ENCODE measurements at places on chromosomes 11 and 22.

DNA sequence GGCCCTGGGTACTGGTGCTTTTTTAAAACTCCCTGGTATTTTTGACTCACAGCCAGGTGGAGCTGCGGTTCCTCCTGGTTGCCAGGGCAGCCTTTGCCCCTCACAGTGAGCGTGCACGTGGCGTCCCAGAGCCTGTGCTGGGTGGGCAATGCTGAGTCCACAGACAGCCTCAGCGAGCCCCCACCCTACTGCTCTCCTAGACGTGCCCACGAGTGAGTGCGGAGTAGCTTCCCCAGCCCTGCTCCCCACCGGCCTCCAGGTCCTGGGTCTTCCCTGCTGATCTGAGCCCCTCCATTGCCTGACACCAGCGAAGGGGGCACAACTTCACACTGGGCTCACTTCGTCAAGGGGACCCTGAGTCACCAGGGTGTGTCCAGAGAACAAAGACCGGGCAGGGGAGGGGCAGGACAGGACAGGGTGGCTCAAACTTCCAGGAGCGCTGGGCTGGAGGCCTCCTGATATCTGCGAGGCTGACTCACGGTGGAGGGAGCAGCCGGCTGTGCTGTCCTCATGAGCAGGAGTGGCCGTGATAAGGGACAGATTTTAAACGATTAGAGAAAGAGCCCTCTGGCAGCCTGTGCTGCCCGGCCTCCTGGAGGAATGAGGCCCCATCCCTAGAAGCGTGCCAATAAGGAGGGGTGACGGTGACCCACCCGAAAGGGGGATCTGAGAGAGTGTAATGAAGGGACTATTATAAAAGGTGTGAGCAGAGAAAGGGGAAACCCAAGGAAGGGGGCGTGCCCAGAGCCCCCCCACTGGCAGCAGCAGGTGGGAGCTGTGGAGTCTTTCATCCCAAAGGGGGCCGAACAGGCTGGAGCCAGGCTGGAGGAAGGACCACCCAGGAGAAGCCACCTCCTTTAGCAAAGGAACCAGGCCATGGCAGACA is 129.3 kb upstream of the FGF3 start:
- DNase-seq, result no peak

DNA sequence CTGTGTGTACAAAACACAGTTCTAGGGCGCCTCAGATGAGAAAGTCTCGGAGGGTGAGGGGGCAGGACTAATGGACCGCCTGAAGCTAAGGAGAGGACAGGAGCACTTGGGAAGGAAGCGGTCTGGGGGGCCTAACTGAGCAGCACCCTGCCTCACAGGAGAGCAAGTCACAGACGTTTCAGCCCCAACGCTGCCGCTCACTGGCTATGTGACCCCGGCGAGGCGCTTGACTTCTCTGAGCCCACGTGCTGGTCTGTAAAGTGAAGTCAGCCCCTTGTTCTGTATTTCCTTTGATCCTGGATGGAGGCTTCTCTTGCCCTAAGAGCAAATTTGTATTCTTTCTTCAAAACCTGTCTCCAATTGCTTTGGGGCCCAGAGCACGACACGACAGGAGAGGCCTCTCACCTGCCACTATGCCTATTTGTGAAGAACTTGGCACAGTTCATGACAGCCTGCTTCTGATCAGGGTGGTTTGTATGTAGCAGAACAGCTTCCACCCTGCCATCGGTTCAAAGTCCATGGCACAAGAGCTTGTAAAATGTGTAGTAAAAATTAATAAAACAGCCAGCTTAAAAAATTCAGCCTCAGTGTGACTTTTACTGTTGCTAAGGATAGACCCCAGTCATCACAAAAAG is 59.1 kb downstream of the WNT11 start:
- DNase-seq, result no peak

- peak; percentile 37 for DNase-seq
Measured at GRCh38 chr11:82750643-82751139, 17.0 kb upstream of the FAM181B start.

DNA sequence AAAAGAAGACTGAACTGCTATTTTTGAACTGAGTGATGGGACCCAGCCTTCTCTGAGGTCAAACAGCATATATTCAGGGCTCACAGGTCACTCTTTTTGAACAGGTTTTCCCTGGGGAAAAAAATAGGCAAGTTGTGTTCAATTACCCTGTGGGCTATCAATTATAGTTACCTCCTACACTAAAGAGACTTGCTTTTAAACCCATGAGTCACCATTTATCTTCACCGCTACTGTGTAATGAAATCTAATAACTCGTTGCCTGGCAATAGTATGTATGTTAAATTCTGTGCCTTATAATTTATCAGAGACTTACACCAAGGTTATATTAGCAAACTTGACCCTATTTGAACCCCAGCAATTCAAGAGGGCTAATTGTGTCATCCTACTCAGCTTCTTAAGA is 98.5 kb downstream of the CYP2R1 start:
- DNase-seq, result no peak

DNA sequence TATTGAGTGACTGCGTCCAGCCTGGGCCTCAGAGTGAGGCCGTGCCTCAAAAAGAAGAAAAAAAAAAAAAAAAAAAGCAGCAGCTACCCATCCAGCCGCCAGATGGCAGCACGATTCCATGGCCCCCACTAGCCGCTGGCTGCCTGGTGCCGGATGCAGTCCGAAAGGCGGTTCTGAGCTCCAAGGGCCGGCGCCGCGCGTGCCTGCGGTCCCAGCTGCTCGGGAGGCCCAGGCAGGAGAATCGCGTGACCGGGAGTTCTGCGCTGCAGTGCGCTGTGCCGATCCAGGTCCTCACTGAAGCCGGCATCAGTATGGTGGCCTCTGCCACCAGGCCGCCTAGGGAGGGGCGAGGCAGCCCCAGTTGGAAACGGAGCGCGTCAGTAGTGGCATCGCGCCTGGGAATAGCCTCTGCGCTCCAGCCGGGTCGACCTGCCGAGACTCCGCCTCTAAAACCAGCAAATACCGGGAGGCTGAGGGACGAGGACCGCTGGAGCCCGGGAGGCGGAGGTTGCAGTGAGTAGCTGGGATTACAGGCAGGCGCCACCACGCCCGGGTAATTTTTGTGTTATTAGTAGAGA is 19.3 kb downstream of the SCARF2 start:
- no peak for DNase-seq

DNA sequence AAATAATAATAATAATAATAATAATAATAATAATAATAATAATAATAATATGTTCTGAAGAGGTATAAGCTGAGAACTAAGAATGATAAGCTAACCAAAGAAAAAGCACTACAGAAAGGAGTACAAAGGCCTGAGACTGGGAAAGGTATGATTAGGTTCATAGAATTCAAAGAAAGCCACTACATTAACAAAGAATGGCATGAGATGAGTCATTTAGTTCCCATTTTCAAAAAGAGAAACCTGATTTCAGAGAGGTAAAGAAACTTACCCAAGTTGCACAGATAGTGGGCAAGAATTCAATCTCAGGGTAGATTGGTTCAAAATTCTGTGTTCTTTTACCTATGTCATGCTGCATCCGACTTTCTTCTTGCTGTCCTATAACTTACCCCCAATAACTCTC is 350.9 kb downstream of the TTC28 start:
- DNase-seq, result no peak

GRCh38 chr11:110371084-110371483 is 58.7 kb upstream of the FDX1 start:
- DNase-seq, result no peak

- no peak for DNase-seq
Measured at GRCh38 chr11:121723246-121723741, 270.5 kb upstream of the SORL1-AS1 start.

- no peak for DNase-seq
Measured at GRCh38 chr11:134745456-134745855, 333.4 kb upstream of the B3GAT1 start.

DNA sequence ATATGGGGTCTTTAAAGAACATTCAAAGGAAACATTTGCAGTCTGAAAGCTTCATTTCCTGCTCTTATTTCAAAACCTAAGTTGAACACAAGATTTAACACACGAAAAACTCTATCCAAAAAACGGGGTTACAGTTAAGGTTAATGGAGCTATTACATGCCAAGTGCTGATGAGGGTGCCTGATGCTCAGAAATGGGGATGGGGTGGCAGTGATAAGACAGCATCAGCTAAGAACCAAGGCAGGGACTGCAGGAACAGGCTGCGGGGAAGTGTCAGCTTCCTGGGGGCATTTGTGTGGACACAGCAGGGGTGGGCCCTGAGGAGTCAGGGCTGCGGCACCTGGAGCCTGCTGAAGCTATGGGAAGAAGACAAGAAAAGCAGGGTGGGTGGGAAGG is 12.2 kb downstream of the DGCR2 start:
- DNase-seq, result no peak

GRCh38 chr22:42217752-42218280 is 52.6 kb downstream of the TCF20 start:
- DNase-seq, result no peak

GRCh38 chr22:35502836-35503235 is 37.8 kb upstream of the RASD2 start:
- no peak for DNase-seq

DNA sequence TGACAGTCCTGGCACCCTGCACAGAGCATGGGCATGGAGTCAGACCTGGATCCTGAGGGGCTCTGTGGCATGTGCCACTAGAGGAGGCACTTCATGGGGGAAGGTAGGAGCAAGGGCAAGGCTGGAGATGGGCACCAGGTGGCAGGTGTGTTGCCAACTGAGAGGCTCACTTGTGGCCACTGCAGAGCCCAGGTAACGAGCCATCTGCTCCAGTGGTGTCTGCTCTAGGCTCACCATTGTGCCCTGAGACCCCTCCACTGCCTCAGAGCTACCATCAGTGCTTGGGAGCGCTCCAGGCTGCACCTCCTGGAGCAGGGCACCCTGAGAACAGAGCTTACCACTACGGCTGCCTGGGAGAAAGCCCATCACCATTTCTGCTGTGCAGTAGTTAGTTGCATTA is 1.3 kb upstream of the ZDHHC8 start:
- DNase-seq, result peak; percentile 37

DNA sequence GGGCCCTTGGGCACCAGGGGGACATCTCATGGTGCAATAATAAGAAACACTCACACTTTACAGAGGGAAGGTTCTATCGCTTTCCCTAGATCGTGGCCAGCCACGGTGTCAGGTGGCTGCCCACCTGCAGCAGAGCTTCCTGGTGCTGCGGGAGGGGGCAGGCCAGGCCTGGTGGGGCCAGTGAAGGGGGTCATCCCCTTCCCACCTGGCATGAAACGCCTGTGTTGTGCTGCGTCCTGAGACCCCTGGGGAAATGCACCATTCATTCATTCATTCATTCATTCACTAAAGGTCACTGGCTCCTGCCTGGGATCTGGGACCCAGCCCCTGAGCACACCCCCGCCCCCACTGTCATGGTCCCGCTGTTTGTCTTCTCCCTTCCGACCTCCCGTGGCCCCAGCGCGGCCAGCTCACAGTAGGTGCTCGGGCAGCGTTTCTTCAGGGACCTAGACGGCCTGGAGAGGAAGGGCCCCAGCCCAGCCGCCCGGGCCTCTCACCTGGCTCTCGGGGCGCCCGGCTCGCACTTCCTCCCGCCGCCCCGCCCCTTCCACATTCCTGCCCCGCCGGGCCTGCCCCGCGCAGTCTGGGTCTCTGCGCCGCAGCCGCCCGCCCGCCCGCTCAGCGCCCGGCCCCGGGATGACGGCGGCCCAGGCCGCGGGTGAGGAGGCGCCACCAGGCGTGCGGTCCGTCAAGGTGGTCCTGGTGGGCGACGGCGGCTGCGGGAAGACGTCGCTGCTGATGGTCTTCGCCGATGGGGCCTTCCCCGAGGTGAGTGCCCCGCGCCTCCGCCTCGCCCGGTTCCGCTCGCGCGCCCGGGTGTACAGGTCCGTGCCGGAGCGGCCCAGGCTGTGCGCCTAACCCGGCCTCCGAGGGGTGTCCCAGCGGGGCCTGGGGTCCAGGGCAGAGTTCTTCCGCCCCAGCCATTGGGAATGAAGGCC is at the start of gene RHOD:
RHOD (plus strand) TSS at position 581 of the 938 bp plus-strand sequence; CDS start at position 637, 56 bp downstream.
- no peak for DNase-seq

GRCh38 chr11:1760351-1761109 is 3.2 kb downstream of the CTSD start:
- no peak for DNase-seq

DNA sequence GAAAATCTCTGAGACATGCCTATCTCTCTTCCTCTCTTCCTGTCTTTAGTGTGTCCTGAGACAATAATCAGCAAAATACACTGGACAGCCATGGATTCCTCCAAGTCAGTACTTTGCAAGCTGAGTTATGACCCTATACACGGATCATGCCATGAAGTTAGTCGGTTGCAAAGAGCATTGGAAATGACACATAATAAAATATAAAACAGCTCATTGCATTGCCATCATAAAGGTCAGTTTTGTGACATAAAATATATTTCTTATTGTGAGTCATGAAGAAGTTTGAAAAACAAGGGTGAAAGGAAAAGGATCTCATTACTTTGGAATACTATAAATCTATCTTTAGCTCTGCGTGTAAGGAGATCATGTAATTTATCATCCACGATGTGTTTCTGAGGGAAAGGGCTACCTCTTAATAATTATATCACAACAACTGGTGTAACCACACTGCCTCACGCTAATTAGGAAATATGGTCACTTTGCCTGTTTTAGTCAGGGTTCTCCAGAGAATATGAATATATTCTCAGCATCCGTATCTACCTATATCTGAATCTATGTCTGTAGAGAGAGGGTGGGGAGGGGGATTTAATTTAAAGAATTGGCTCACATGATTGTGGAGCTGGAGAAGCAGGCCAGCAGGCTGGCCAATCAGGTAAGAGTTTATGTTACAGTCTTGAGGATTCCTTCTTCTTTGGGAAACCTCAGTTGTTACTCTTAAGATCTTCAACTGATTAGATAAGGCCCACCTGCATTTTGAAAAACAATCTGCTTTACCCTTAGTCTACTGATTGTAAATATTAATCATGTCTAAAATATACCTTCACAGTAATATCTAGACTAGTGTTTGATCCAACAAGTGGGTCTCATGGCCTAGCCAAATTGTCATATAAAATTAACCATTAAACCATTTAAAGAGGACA is 198.8 kb downstream of the FAT3 start:
- DNase-seq, result no peak

- no peak for DNase-seq
Measured at GRCh38 chr22:35785181-35785923, 67.7 kb downstream of the APOL5 start.

GRCh38 chr11:122100756-122101080 is 15.3 kb downstream of the BLID start:
- DNase-seq, result no peak

- DNase-seq, result no peak
Measured at GRCh38 chr22:44305888-44306287, 6.9 kb downstream of the SHISAL1 start.
